CD4-positive, alpha-beta memory T cell (primary cell): ENCODE measurements at places on chromosomes 11 and 22. TPM values are rescaled to one million over a fixed set of nuclear protein-coding genes. Genes with fewer than 3 reads are reported as not detected.

EXT2 gene
- 30.3 TPM for total RNA-seq

GRCh38 chr11:110519796-110520195 lies 90.0 kb downstream of the FDX1 start:
- H3K27ac ChIP-seq: no peak overlapping the region
- peaks cover 17% of the 10 kb centered on the region for H3K4me1 ChIP-seq
- H3K4me3 ChIP-seq: no peak overlapping the region
- DNase-seq: no peak

DNA sequence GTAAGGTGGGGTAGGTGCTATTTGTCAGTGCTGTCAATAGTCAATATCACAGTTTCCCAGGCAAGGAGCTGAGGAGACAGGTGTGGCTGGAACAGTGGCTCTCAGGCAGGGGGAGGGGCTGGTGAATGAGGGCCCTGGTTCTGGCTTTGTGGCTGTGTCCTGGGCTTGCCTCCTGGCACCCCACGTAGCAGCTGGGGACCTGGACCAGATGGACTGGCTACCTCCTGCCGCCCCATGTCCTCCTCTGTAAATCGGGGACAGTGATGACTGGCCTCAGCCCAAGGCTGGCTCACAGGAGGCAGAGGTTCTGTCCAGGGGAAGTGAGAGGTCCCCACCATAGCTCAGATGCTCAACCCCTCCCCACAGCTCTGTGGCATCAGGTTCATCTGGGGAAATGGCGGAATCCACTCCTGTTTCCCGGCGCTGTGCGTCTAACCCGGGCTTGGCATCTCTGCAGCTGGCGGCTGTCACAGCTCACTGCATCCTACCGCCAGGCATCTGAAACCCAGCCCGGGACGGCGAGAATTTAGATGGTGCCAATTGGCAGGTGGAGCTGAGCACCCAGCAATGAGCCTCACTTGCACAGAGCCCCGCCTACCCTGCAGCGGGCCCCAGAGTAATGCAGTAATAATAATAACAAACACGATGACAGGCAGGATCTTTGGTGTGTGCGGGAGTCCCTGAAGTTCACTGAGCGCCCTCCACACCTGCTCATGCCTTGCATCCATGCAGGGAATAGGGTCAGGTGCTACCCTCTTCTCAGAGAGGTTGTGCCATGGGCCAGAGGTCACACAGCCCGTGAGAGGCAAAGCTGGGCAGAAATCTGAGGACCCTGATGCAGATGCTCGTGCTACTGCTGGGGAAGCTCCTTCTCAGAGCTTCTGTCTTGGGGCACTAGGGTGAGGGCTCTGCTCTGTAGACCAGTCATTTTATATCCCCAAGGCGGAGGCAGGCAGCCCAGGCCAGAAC lies 27.8 kb upstream of the SHISAL1 start:
- H3K4me3 ChIP-seq: no peak overlapping the region
- H3K4me1 ChIP-seq: no peaks in the 10 kb centered on the region
- no peak for DNase-seq
- no peak overlapping the region for H3K27ac ChIP-seq
- H3K36me3 ChIP-seq: no peaks in the 10 kb centered on the region
- no peaks in the 10 kb centered on the region for H3K27me3 ChIP-seq

- H3K4me3 ChIP-seq: no peak overlapping the region
- H3K27ac ChIP-seq: no peak overlapping the region
- no peaks in the 10 kb centered on the region for H3K4me1 ChIP-seq
- no peaks in the 10 kb centered on the region for H3K36me3 ChIP-seq
Measured at GRCh38 chr11:128862908-128863660, 4.0 kb downstream of the KCNJ1 start.

DNA sequence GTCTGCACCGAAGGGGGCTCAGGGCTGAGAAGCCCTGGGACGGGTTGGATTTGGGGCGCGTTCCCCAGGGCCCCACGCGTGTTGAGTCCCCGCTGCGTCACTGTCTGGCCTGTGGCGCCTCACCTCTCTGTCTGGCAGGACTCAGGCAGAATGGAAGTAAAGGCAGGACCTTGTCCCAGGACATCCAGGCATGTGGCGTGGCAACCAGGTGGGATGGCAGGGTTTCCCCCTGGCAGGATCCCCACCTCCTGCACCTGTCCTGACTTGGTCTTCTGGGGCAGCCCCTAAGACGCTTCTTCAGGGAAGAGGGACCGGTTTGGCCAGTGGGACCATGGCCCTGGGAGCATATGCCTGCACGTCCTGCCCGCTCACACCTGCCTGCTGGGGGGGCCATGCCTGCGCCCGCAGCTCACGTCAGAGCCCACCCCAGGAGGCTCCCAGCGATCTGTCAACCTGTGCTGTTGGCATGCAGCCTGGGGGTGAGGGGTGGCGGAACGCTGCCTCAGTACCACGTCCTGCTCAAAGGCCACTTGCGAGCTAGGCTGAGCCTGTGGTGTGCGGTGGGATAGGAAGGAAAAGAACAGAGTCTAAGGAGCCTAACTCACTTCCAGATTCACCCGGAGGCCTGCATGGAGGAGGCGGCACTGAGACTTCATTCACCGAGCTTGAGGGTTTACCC lies 72.7 kb downstream of the KCNQ1 start:
- DNase-seq: no peak
- no peaks in the 10 kb centered on the region for H3K27me3 ChIP-seq
- H3K27ac ChIP-seq: no peak overlapping the region
- H3K36me3 ChIP-seq: no peaks in the 10 kb centered on the region

ADM2 gene
- 4.5 TPM for total RNA-seq

SEPTIN5 gene
- total RNA-seq: not detected

UPB1 gene
- 1.4 TPM for total RNA-seq

DNA sequence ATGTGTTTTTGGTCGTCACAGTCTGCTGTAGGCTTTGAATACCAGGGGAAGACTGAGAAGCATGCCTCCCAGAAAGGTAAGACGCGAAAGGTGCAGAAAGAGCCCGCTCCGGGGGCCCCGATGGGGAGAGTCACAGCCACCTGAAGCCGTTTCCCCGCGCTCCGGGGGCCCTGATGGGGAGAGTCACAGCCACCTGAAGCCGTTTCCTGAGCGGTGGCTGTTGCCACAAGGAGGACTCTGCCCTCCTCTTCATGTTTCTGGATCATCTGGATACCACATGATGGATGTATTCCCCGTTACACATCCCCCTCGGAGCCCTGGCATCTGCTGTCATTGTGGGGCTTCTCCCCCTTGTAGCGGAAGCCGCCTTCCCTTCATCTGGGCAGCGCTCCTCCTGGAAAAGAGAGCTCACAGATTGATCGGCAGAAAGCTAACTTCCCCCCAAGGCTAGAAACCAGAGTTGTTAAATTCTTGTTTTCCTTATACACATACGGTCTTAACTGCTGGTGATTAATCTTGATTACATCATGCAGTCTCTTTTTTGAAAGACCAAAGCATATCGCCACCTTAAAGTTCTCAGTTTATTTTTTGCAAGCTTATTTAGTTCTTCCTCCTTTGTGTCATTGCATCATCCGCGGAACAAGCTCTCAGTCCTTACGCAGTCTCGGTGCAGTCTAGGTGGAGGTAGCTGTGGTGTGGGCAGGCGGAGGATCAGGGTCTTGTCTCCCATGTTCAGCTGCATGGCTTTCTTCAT lies 17.5 kb downstream of the CTTN start:
- H3K4me1 ChIP-seq: no peaks in the 10 kb centered on the region
- no peaks in the 10 kb centered on the region for H3K36me3 ChIP-seq
- DNase-seq: no peak
- H3K27me3 ChIP-seq: no peaks in the 10 kb centered on the region
- H3K4me3 ChIP-seq: no peak overlapping the region
- no peak overlapping the region for H3K27ac ChIP-seq

TMPRSS6 gene
- 0.90 TPM for total RNA-seq

DNA sequence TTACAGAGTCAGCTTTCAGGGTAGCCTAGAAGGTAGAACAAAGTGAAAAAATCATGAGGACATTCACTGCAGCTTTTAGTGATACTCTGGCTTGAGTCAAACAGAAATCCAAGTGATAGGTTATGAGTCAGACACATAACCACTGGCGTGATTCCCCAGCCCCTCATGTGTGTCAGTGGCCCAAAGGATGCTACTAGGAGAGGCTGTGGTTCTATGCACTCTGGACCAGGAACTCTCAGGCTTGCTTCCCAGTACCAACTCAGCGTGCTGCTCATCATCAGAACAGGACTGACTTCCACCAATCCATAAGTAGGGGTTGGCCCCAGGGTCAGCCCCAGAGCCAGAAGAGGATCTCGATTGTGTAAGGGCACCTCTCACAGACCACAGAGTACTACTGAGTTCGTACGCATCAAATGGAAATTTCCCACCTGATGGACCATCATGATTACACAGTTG lies 116.8 kb downstream of the MED15 start:
- H3K4me3 ChIP-seq: no peak overlapping the region
- no peaks in the 10 kb centered on the region for H3K36me3 ChIP-seq
- no peaks in the 10 kb centered on the region for H3K4me1 ChIP-seq
- H3K27ac ChIP-seq: no peak overlapping the region
- no peak for DNase-seq
- H3K27me3 ChIP-seq: no peaks in the 10 kb centered on the region

DNA sequence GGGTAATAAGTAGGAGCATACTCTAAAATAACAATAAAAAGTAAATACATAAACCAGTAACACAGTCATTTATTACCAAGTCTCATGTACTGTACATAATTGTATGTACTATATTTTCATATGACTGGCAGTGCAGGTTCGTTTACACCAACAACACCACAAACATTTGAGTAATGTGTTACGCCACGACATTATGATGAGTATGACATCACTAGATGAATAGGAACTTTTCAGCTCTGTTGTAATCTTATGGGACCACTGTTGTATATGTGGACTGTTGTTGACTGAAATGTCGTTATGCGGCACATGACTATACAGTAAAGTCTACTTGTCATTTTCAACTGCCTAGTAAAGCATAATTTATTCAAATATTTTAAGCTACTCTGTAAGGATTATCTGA lies 18.6 kb downstream of the KIF18A start:
- no peak for DNase-seq
- no peak overlapping the region for H3K27ac ChIP-seq
- no peaks in the 10 kb centered on the region for H3K27me3 ChIP-seq

CD6 gene
- total RNA-seq: 414 TPM

LRRC74B gene
- not detected for total RNA-seq

MUC6 gene
- total RNA-seq: not detected

DNA sequence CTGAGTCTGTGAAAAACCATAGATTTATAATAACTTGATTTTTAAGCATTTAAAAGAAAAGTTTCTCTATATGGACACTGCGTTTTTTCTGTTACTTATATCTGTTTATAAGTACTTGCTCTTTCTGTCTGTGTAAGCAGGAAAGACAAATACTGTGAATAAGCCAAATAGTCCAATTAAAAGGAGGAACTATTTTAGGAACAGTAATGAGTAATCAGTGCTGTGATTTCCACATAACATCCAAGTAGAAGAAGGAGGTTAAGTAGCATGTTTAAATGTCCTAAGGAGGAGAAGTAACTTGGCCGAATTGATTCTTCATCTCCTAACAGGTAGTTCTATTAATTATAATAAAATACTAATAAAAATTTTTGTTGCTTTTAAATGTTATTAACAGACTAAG lies 40.8 kb downstream of the ZNF214 start:
- no peak for DNase-seq
- H3K27ac ChIP-seq: no peak overlapping the region
- H3K27me3 ChIP-seq: no peaks in the 10 kb centered on the region
- no peaks in the 10 kb centered on the region for H3K4me1 ChIP-seq
- no peaks in the 10 kb centered on the region for H3K36me3 ChIP-seq

DNA sequence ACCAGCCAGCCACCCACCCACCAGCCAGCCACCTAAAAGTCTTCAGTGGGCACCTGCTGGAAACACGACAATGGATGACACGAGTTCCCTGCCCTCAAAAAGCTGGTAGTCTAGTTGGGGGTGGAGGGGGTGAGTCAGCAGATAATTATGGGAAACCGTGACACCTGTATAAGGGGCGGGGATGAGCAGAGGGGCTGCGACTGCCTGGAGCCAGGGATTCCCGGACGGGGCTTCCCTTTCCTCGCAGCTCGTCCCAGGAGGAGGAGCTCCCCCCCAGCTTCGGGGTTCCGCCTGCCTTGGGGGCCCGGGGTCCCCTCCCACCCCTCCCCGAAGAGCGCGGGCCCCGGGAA lies 2.3 kb upstream of the RTN4RL2 start:
- H3K27me3 ChIP-seq: peaks cover 17% of the 10 kb centered on the region
- no peak overlapping the region for H3K4me3 ChIP-seq
- no peak overlapping the region for H3K27ac ChIP-seq
- H3K4me1 ChIP-seq: peaks cover 40% of the 10 kb centered on the region
- no peaks in the 10 kb centered on the region for H3K36me3 ChIP-seq

OOSP4A gene
- not detected for total RNA-seq

- H3K4me3 ChIP-seq: no peak overlapping the region
- H3K36me3 ChIP-seq: no peaks in the 10 kb centered on the region
- H3K27ac ChIP-seq: no peak overlapping the region
- H3K4me1 ChIP-seq: no peaks in the 10 kb centered on the region
- no peaks in the 10 kb centered on the region for H3K27me3 ChIP-seq
- no peak for DNase-seq
Measured at GRCh38 chr11:93512073-93512475, 31.1 kb downstream of the SMCO4 start.

UCP3 gene
- 6.3 TPM for total RNA-seq

GRCh38 chr11:46472662-46472994 lies 81.1 kb upstream of the CHRM4 start:
- no peak for DNase-seq
- no peaks in the 10 kb centered on the region for H3K36me3 ChIP-seq
- no peak overlapping the region for H3K27ac ChIP-seq
- no peaks in the 10 kb centered on the region for H3K27me3 ChIP-seq
- H3K4me3 ChIP-seq: no peak overlapping the region

DNA sequence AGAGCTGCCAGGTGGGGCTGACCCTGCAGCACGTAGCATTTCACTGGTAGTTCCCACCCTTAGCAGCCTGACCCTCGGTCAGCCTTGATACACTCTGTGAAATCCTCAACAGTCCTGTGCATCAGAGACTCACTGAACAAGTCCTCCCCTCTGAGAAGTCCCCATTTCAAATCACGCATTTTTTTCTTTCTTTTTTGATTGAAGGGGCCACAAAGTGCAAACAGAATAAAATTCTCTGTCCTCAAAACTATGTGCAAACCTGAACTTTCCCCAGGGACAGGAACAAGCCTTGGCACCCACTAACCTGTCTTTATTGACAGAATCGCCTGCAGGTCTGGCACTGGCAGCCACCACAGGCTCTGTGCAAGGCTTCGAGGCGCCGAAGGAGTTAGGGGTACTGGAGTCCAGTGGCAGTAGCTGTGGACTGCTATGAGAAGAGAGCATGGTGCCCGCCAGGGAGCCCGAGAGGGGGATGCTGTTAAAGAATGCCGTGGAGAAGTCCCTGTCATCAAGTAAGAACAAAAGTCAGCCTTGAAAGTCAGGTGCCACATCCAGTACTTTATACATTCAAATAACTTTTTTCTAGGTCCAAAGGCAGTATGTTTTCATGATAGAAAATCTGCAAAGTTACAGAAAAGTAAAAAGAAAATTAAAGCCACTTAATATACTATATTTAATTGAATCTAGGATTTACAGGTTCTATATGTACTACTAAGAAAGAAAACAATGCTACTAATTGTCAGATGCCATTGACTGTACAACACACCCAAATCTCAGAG lies 53.8 kb downstream of the HIRA start:
- no peaks in the 10 kb centered on the region for H3K27me3 ChIP-seq
- no peak for DNase-seq
- H3K27ac ChIP-seq: no peak overlapping the region
- no peak overlapping the region for H3K4me3 ChIP-seq
